Osteocyte (in vitro differentiated cells): ENCODE measurements at places on chromosomes 2 and 18.

GRCh38 chr18:33123862-33124518 is 316.5 kb downstream of the CCDC178 start:
- no peak for DNase-seq
- H3K4me1 ChIP-seq: no peaks in the 10 kb centered on the region
- peaks cover 9% of the 10 kb centered on the region for H3K27me3 ChIP-seq
- no peak overlapping the region for H3K4me3 ChIP-seq
- H3K36me3 ChIP-seq: no peaks in the 10 kb centered on the region
- H3K27ac ChIP-seq: no peak overlapping the region

DNA sequence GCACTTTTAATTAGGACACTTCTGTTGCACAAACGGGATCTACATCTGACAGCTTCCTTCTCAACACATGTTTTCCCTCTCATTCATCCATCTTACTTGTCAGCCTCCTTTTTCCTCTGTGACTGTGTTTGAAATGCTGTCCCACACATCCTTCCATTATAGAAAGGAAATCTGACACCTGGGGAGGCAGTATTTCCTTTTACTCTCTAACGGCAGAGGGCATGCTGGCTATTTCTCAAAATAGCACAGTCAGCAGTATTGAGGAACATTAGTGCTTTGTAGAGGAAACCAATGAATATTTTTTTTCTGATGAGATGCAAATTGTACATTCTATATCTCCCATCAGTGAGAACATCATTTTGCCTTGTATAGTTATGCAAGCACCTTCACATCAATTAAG is 668.7 kb downstream of the SLC4A3 start:
- no peaks in the 10 kb centered on the region for H3K36me3 ChIP-seq
- no peak for DNase-seq
- H3K27me3 ChIP-seq: no peaks in the 10 kb centered on the region
- no peak overlapping the region for H3K27ac ChIP-seq
- peaks cover 2% of the 10 kb centered on the region for H3K4me1 ChIP-seq

- no peak overlapping the region for H3K27ac ChIP-seq
- H3K4me3 ChIP-seq: no peak overlapping the region
- no peaks in the 10 kb centered on the region for H3K27me3 ChIP-seq
- H3K36me3 ChIP-seq: peaks cover 45% of the 10 kb centered on the region
- no peak for DNase-seq
- H3K4me1 ChIP-seq: peaks cover 9% of the 10 kb centered on the region
Observed at GRCh38 chr2:11279398-11279797, 65.0 kb downstream of the ROCK2 start.

GRCh38 chr2:232343821-232344220 is 34.7 kb upstream of the ALPP start:
- H3K27ac ChIP-seq: no peak overlapping the region
- DNase-seq: no peak
- no peaks in the 10 kb centered on the region for H3K36me3 ChIP-seq
- no peak overlapping the region for H3K4me3 ChIP-seq
- no peaks in the 10 kb centered on the region for H3K4me1 ChIP-seq
- H3K27me3 ChIP-seq: peaks cover 5% of the 10 kb centered on the region

GRCh38 chr2:208224802-208225201 is 30.1 kb downstream of the IDH1 start:
- no peak overlapping the region for H3K4me3 ChIP-seq
- no peak for DNase-seq
- no peaks in the 10 kb centered on the region for H3K4me1 ChIP-seq
- no peak overlapping the region for H3K27ac ChIP-seq

- H3K27me3 ChIP-seq: no peaks in the 10 kb centered on the region
- no peak for DNase-seq
- H3K27ac ChIP-seq: peak overlapping the region; percentile 93
- H3K36me3 ChIP-seq: peaks cover 8% of the 10 kb centered on the region
- H3K4me1 ChIP-seq: peaks cover 39% of the 10 kb centered on the region
Observed at GRCh38 chr2:23940718-23941620, 706 bp downstream of the UBXN2A start.

- H3K4me1 ChIP-seq: peaks cover 49% of the 10 kb centered on the region
- H3K36me3 ChIP-seq: peaks cover 3% of the 10 kb centered on the region
- no peak for DNase-seq
- H3K27me3 ChIP-seq: no peaks in the 10 kb centered on the region
- H3K27ac ChIP-seq: peak overlapping the region; percentile 82
- peak overlapping the region; percentile 4 for H3K4me3 ChIP-seq
Observed at GRCh38 chr18:67265464-67266245, 250.9 kb downstream of the DSEL start.

DNA sequence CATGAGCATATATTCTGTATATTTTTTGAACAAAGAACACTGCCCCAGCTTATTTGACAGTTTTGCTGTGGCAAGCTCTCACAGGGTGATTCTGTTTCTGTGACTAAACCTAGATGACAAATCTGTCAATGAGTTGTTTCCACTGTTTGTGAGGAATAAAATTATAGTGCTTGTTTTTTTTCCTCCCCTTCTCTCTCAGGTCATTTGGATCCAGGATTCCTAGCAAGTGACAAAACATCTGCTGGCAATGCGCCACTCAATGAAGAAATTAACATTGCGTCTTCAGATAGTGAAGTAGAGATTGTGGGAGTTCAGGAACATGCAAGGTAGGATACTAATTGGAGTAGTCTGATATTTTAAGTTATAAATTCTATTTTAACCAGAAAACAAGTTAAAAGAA is 149.3 kb downstream of the HAUS1 start:
- peaks cover 21% of the 10 kb centered on the region for H3K36me3 ChIP-seq
- peak overlapping the region; percentile 8 for H3K27ac ChIP-seq
- H3K4me1 ChIP-seq: peaks cover 41% of the 10 kb centered on the region
- no peak overlapping the region for H3K4me3 ChIP-seq
- no peak for DNase-seq

DNA sequence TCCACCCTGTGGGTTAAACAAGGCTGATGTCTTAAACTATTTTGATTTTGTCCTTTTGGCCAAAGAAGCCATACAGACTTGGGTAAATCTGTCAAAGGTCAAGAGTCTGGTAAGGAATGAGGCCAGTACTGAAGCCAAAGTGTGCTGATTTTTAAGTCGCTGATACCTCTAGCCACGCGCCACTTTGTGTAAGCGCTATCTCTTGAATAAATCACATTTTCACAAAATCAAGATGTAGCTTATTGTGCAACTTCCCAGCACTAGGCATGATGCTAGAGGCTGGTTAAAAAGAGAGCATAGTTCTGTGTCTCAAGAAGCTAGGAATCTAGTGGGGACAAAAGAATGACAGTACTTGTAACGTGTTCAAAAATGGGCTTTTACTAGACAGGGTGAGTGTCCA is 510.6 kb upstream of the RAB6C start:
- no peaks in the 10 kb centered on the region for H3K36me3 ChIP-seq
- DNase-seq: no peak
- no peaks in the 10 kb centered on the region for H3K4me1 ChIP-seq
